ENCODE measurements at places on chromosomes 5 and 9.

GRCh38 chr9:87195306-87195705, 248.0 kb upstream of the GAS1 start:
- no peaks in the 10 kb centered on the region for H3K4me1 ChIP-seq
- H3K27me3 ChIP-seq = no peaks in the 10 kb centered on the region
- H3K36me3 ChIP-seq = no peaks in the 10 kb centered on the region
- DNase-seq = no peak
- no peak overlapping the region for H3K27ac ChIP-seq

- no peaks in the 10 kb centered on the region for H3K4me1 ChIP-seq
- no peaks in the 10 kb centered on the region for H3K36me3 ChIP-seq
- no peak overlapping the region for H3K27ac ChIP-seq
- DNase-seq = no peak
- H3K4me3 ChIP-seq = no peak overlapping the region
Measured at GRCh38 chr9:123417289-123418051, 61.5 kb downstream of the CRB2 start.

DNA sequence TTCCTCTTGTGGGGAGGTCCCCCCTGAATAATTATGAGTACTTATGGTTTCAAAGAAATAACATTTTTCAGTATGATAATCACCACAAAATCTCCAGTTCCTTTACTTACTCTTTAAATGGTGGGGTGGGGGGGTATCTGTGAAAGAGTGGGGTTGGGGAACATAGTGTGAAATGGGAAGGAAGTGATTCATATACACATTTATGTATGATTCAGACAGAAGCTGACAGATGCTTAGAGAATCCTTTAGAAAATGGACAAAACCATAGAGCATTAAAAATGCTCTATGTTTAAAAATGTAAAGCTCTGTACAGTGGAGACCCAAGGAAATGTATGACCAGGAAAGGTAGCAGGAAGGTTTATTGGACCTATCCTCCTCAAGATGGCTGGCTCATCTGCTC, 267.5 kb upstream of the GRIA1 start:
- no peak for DNase-seq
- H3K27ac ChIP-seq = no peak overlapping the region
- H3K4me1 ChIP-seq = no peaks in the 10 kb centered on the region
- H3K4me3 ChIP-seq = no peak overlapping the region
- H3K36me3 ChIP-seq = no peaks in the 10 kb centered on the region
- H3K27me3 ChIP-seq = no peaks in the 10 kb centered on the region

GRCh38 chr9:2192356-2192979, 177.3 kb downstream of the SMARCA2 start:
- H3K27ac ChIP-seq = no peak overlapping the region
- H3K4me3 ChIP-seq = no peak overlapping the region
- no peak for DNase-seq
- peaks cover 46% of the 10 kb centered on the region for H3K36me3 ChIP-seq

GRCh38 chr5:128470663-128471062, 67.4 kb downstream of the FBN2 start:
- H3K27ac ChIP-seq = no peak overlapping the region
- DNase-seq = no peak
- H3K27me3 ChIP-seq = no peaks in the 10 kb centered on the region
- H3K4me1 ChIP-seq = no peaks in the 10 kb centered on the region
- H3K36me3 ChIP-seq = no peaks in the 10 kb centered on the region
- no peak overlapping the region for H3K4me3 ChIP-seq

- no peaks in the 10 kb centered on the region for H3K36me3 ChIP-seq
- DNase-seq = no peak
- H3K27me3 ChIP-seq = no peaks in the 10 kb centered on the region
- H3K4me1 ChIP-seq = peaks cover 38% of the 10 kb centered on the region
- H3K4me3 ChIP-seq = peak overlapping the region; percentile 78
Measured at GRCh38 chr9:97695995-97696802, 941 bp downstream of the XPA start.

Measured in CD8-positive, alpha-beta memory T cell (primary cell).